Esophagus squamous epithelium (tissue), 5 donors: ENCODE measurements at places on chromosomes 11 and 22.

DNA sequence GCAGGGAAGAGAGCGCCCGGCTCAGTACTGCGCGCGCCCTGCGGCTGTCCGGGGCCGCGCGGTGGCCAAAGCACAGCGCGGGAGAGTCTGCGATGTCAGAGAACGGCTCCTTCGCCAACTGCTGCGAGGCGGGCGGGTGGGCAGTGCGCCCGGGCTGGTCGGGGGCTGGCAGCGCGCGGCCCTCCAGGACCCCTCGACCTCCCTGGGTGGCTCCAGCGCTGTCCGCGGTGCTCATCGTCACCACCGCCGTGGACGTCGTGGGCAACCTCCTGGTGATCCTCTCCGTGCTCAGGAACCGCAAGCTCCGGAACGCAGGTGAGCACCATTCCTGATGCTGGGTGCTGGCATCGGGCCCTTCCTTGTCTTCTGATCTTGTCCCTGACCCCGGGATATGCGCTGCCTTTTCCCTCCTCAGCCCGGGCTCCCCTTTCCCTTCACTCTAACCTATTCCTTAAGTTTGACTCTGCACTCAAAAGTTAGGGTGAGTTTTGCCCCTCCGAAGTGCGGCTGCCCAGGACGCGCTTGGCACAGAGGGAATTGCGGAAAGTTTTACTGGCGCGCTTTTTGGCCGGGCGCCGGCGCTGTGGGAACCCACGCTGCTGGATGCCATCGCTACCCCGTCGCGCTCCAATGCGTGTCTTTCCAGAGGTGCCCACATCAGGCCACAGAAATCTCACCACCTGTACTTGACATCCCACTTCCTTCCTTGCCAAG lies at the start of gene MTNR1B:
TSS of gene MTNR1B (plus strand) at position 18 of the 714 bp plus-strand sequence. CDS start at position 93, 75 bp downstream.
- DNase-seq, result no peak

GRCh38 chr11:13169709-13170108 lies 107.9 kb upstream of the BMAL1 start:
- DNase-seq, result no peak

- no peak for DNase-seq
Observed at GRCh38 chr22:40385036-40385782, 14.8 kb downstream of the SGSM3 start.

DNA sequence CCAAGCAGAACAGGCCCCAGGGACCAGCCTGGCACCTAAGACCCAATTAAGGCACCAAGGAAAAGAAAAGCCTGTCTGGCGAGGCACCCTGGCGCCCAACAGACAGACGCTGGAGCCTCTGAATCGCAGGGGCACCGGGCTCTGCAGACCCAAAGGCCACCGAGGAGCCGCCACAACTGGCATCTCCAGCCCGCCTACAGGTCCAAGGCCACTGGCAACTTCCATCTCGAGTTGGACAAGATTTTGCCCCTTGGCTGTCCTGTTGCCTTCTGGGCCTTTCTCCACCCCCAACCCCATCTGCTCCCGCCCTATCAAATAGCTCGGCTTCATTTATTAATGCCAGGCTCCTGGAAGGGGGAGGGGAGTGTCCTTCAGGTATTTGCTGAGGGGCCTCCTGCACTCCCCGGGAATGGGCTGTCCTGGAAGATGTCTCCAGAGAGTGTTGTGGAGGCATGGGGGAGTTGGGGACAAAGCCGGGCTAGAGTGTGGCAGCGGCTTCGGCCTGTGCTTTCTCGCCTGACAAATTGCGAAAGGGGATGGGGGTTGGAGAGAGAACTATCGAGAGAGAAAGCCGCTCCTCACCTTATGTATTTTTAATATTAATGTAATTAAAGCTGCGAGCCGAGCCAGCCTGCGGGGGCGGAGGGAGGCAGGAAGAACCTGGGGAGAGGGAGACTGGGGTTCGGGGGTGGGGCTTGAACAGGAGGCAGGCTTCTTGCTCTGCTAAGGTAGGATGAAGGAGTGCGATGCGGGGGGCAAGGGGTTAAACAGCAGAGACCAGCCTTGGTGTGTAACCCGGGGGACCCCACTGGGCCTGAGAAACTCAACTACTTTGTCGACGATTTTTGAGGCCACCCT lies 2.0 kb downstream of the DSCAML1 start:
- DNase-seq, result no peak

DNA sequence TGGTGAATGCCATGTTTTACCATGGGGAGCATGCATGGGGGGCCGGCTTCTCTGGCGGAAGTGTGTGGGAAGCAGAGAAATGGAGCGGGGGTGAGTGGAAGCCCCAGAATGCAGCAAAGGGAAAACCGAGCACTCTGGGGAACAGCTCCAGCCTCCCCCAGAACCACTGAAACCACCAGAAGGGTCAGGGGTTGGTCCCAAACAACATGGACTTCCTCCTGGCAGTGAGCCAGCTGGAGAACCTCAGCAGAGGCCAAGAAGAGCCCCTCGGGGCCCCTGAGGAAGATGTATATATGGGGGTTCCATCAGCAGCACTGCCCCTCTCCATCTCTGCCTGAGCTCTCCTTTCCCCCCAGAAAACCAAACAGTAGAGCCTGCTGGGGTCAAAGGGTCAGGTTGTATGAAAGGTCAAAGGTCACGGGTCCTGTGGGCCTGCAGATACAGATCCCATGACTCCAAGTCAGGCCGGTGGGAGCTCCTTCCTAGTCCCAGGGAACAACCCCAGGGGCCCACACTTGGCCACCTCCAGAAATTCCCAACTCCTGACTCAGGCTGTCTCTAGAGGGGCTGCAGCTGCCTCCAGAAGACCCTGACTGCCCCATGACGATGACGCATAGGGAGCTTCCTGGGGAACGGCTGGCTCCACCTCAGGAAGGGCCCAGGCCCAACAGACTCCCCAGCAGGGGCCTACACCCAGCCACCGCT lies 48.5 kb upstream of the TIMP3 start:
- no peak for DNase-seq

- DNase-seq, result no peak
Observed at GRCh38 chr11:103727262-103727661, 309.2 kb upstream of the DDI1 start.

DNA sequence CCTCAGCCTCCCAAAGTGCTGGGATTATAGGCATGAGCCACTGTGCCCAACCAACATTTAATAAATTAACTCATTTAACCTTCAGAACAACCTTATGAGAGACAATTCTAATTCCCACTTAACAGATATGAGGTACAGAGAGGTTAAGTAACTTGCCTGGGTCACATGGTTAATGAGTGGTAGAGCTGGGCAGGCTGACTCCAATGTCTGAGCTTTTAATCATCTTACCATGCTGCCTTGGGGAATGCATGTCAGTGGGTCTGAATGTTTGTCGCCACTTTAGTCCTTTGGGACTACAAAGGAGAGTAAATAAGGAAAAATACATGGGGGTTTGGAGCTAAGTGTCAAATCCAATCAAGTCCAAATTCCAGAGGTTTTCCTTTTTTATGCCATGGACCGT lies 11.2 kb upstream of the PIK3C2A start:
- DNase-seq, result no peak

DNA sequence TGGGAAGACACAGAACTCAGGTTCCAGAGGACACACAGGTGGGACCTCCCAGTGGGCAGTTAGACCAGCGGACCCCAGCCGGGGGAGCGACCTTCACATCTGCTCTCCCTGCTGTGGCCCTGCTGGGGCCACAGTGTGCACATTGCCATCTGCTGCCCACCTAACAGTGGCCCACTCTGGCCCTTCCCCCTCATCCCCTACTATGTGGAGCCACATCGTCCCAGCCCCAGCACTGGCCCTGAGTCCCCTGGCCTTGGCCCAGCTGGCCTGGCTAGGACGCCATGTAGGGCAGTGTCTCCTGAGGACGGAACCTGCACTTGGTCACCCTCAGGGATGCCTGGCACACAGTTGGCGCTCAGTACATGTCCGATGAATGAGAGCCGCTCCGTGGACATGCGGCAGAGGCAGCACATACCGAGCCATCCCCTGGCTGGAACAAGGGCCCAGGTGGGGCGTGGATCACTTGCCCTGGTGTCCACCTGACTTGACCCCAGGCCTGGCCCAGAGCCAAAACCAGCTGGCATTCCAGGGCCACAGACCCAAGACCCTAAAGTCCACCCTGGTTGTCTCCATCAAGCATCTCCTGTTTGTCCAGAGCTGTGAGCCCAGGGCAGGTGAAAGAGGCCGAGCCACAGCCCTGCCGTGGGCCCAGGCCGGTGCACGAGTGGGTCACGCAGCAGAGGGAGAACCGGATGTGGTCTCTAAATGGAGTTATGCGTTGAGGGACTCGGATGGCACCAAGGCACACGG lies 93.1 kb upstream of the FGF3 start:
- no peak for DNase-seq

DNA sequence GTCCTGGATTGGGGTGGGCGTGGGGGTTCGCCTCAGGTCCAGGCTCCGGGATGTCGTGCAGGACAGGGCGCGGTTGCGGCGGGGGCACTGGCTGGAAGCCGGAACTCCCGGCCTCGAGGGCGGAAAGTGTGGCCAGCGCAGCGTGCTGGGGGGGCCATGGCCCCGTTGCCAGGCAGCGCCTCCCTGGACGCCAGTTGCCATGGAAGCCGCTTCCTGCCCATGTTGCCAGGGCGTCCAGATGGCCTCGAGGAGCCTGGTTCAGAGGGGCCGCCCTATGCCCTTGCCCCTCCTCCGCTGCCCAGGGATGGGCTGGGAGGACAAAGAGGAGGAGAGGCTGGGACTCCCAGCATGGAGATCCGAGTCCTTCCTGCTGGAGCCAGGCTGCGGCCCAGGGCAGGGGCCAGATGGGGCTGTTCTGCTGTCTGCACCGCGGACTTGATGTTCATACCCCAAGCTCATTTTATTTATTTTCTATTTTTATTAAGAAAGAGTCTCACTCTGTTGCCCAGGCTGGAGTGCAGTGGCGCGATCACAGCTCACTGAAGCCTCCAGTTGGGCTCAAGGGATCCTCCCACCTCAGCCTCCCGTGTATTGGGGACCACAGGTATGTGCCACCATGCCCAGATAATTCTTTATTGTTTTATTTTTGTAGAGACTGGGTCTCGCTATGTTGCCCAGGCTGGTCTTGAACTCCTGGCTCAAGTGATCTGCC lies 4.6 kb upstream of the CCDC188 start:
- DNase-seq, result no peak

DNA sequence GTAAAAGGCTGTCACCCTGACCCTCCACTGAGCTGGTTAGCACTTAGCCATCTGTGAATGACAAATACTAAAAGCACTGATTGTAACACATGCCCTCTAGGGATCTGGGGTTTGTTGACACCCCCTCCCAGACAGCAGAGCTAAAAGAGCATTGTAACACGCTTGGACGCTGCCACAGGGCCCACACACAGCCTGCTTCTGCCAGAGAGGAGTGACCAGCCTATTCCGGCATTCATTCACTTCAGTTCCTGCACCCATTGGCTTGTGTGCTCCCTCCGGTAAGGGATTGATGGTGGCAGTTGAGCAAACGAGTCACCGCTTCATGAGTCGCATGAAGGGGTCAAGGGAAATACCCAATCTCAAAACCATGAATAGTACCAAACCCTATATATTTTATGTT lies 15.8 kb downstream of the OR10D3 start:
- DNase-seq, result no peak

DNA sequence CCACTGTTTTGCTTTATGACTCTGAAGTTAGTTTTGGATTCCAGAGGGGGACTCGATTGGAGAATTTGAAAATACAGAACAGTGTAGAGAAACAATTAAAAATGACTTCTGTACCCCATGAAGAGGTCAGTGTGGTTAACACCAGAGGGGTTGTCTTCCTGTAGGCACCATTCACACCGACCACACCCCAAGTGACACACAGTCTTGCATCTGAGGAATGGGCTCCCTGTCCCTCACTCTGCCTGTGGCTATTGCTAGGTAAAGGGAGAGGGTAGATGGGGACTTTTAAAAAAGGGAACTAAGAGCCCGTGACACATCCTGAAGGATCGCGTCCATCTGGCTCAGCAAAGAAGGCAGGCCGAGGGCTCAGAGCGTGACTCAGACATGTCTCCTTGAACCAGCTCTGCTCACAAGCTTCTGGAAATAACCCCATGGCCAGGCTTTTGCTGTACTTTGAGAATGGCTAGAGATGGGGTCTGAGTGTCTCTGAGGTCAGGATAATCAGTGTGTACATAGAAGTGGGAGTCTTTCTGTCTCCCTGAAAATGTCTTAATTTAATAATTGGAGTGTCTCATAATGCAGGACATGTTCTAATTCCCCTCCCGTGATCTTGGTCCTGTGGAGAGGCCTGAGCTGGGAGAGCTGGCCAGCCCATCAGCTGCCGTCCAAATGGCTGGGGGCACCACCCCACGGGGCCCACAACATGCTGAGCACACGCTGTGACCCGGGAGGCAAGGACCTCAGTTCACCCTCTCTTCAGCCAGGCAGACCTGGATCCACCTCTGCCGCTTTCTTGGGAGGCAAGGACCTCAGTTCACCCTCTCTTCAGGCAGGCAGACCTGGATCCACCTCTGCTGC lies 39.3 kb downstream of the SGSM1 start:
- DNase-seq, result no peak

GRCh38 chr11:27287205-27287604 lies 75.8 kb downstream of the CCDC34 start:
- no peak for DNase-seq

- DNase-seq, result no peak
Observed at GRCh38 chr11:67543585-67543984, 20.3 kb upstream of the CABP2 start.

GRCh38 chr11:122076512-122077120 lies 39.4 kb downstream of the BLID start:
- DNase-seq, result no peak

DNA sequence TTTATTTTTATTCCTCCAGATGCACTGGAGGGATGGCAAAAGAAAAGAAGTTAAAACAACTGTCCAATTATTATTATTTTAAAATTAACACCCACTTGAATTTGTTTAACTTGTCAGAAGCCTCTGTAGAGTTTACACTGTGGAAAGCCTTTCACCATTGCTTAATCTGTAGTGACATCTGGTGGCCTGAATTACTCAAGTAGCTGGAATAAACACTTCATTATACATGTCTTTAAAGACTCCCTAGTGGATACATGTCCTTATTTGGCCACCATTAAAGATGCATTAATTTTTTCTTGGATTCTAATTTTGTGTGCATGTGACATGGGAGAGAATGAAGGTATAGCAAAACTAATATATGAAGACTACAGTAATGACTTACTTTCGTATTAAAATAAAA lies 1496.5 kb downstream of the FAM181B start:
- no peak for DNase-seq

GRCh38 chr11:87223816-87224215 lies 186.1 kb downstream of the TMEM135 start:
- no peak for DNase-seq

DNA sequence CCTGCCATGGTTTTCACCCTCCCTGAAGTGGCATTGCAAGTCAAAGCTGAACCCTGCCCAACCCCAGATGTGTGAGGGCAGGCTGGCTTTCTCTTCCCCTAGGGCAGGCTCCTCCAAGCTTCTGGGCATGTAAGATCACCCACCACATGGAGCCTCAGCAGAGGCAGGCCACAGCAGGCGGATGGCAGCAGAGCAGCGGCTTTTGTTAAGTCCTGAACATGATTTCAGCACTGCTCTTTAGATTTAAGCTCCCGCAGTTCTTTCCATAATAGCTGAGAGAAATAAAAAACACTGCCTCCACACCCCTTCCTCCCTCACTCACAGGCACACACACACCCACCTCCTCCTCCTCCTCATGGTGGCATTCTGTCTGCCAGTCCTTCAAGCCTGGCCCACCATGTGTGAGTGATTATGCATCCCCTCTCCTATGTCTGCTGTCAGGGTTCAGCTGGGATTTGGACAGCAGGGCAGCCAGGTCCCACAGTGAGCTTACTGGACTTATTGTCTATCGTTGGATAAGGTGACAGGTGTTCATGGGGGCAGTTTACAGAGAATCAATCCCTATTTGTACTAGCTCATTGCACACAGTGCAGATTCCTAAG lies 5.0 kb upstream of the NTM start:
- no peak for DNase-seq
